ENCODE measurements at places on chromosomes 1 and 21.

DNA sequence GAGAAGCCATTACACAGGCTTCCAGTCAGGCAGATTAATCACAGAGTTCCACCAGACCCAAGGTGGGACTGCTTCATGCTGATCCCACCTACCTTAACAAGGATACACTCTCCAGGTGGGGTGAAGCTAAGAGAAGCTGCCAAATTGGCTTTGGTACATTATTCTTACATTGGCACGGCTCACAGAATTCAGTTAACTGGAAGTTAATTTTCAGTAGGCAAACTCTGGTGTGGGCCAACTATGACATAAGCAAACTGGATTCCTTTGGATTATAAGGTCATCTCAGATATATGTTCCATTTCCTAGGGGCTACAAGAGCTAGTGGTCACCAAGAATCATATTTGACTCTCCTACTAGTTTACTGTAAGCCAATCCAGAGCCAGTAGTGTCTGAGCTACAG lies 448.8 kb upstream of the BEND5 start:
- DNase-seq: no peak

- no peak for DNase-seq
These were observed 136.9 kb upstream of the BMP8A start for GRCh38 chr1:39354572-39354971.

DNA sequence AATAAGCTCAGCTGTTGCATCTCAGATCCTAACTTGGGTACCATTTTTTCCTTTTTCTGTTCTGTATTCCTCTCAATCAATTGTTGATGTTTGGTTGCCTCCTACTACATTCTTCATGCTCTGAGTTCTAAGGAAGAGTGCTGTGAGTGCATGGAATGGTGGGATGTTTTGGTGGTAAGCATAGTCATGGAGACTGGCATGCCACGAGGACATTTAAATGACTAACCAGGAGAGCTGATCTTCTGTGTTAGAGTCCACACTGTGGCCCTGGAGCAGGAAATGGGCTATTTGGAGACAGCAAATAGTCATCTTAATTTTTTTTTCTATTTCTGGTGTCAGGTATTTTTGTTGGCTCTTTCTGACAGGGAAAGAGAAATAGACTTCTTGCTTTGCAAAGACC lies 69.5 kb upstream of the HSD17B7 start:
- no peak for DNase-seq

DNA sequence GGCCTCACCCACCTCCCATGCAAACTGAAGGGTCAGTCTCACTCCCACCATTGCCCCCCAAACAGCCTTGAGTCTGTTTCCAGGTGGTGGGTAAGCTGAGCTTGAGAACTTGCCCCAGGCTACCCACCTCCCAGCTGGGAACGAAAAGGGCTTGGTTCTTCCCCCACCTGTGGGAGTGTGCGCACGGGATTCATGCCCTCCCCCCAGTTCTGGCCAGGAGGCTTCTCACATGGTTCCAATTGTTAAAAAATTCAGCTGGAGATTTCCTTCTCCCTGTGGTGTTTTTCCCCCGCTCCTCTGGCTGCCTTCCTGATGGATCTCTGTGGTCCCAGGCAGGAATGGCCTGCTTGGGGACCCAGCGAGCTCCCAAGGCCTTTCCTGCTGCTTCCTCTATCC lies 81.8 kb upstream of the C21orf91 start:
- no peak for DNase-seq

GRCh38 chr1:111399792-111400610 lies 27.5 kb downstream of the OVGP1 start:
- peak; percentile 69 for DNase-seq

GRCh38 chr1:169468982-169469381 lies 16.8 kb downstream of the SLC19A2 start:
- no peak for DNase-seq

DNA sequence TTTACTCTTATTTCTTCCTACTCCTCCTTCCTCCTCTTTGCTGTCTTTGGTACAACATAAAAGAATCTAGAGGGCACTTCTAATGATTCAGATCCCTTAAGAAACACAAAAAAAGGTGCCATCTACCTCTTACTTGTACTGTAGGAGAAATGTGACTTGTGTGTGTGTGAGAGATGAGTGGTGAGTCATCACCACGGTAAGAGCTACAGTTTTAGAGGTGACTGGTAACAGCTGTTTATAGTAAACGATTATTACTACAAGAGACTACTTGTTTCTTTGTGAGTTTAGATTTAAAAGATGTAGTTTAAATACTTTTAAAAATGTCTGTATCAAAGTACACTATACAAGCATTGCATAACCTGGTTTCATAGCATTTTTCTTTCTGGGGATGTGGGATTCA lies 40.4 kb downstream of the SLC35D1 start:
- no peak for DNase-seq

DNA sequence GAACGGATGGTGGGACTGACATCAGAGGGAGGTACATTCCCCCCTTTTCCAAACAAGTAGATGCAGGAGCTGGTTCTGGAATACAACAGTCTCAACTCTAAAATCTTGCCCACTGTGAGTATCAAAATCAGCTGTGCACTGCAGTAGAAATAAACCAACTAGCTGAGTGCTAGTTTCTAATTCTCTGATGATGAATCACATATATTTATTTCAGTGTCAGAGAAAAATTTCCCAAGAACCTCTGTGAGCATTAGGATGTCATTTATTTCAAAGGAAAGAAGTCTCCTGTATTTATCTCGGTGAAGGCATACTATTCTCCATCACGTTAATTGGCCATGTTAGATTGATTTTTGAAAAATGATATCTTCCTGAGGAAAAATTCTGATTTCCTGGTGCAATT lies 67.1 kb downstream of the LHX9 start:
- DNase-seq: no peak

GRCh38 chr21:30479259-30479658 lies 908 bp downstream of the KRTAP19-1 start:
- DNase-seq: no peak

- DNase-seq: no peak
These were observed 70.8 kb upstream of the SIM2 start for GRCh38 chr21:36628106-36628505.

- no peak for DNase-seq
These were observed 380.0 kb downstream of the DSCAM start for GRCh38 chr21:40466893-40467483.

GRCh38 chr1:24105368-24106160 lies 6.4 kb downstream of the MYOM3 start:
- DNase-seq: no peak

- peak; percentile 70 for DNase-seq
These were observed 30.1 kb downstream of the ITPKB start for GRCh38 chr1:226708967-226709396.

DNA sequence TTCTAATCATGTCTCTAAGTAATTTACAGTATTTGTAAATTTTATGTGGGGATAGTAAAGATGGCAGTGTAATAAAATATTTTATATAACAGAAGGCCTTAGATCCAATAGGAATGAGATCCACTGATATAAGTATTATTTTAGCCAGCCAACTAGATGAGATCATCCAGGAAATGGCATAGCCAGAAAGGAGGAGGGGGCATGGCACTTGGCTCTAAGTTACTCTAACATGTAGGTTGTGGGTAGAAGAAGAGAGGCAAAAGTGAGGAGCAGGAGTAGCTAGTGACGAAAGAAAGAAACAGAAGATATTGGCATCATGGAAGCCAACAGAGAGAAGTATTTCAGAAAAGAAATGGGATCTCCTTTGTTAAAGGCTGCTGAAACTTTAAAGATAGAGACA lies 426.1 kb downstream of the PTPRC start:
- no peak for DNase-seq

DNA sequence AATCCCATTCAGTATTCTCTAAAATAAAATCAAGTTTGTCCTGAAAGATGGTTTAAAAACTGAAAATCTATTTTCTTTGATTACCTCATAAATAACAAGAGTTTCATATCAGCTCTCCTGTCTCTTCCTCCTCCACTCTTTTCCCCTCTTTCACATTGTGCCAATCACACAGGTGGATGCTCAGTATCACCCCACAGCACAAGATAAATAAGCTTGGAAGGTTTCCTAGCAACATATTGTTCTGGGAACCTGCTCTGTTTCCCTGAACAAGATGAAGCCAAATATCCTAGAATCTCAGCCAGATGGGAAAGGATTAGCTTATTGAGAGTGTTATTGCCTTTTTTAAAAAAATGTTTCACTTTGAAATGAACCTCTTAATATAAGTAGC lies 45.7 kb upstream of the CACYBP start:
- no peak for DNase-seq

DNA sequence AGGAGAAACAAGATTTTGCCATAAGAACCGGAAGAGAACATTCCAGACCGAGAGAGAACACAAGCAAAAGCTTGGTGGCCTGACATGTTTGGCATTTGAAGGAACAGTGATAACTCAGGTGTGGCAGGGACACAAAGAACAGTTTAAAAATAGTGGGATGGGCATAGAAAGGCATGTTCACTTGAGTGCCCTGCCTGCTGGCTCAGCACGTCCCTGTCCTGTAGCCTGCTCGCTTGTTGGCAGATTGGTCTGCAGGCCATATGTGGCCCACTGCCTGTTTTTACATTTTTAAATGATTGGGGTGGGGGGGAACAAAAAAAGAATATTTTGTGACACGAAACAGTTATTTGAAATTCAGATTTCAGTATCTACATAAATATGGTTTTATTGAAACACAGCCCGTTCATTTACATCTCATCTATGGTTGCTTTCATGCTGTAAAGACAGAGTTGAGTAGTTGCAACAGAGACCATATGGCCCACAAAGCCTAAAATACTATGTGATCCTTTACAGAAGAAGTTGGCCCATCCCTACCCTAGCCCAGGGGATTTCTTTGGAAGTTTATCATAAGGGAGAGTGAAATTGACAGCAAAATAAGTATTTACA lies 100.7 kb downstream of the RGL1 start:
- no peak for DNase-seq

- no peak for DNase-seq
These were observed 857.9 kb downstream of the BRINP3 start for GRCh38 chr1:189619682-189620332.
